Renal cortical epithelial cell (primary cell): ENCODE measurements at places on chromosomes 6 and 20.

DNA sequence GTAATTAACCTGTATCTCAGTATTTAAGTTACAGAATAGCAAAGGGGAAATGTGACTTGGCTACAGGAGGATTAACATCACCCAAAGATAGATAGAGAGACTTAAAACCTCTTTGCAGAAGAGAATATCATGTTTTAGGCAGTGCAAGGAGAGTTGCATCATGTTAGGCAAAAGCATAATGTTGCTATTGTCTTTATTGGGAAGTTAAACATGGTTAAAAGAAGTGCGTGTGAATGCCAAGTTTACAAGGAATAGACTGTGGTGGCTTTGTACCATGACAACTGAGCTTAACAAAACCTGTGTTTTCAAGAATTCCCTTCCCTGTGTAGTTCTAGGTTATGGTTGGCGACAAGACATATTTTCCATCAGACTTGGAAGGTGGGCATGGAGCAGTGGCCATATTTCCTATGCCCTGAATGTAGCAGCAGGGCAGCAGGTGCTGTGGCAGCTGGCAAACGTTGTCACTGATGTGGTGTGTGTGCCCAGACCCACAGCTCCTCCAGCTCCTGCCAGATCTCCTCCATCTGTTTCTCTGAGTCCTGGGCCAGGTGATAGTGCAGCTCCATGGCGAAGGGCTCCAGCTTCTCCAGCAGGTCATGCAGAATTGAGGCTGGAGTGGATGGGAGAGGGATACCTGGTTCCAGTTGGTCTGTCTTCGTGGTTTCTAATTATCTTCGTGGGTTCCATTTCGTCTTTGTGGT lies 163.3 kb downstream of the QRSL1 start:
- DNase-seq, result no peak

DNA sequence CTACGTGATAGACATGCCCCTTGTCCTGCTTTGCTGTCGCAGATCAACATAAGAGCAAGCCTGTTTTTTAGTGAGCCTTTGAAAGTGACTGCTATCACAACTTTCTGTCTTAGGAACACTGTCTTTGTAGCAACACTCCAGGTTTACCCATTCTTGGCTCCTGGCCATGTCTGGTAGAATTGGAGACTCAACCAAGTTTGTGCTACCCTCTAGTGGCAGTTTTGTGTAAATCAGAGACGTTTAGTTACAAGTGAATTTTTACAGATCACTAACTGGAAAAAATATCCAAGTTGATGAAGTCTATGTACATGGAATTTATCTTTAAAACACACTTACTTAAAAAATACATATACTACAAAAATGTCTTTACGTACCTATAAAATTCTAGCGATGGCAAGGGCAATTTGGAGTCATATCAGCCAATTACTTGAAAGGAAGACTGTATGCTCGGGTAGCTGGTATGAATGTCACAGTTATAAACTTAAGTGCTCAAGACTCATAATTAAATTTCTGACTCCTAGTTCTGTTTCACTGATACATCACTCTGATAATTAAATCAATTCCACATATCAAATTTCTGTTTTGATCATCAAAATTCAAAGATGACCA lies 101.4 kb downstream of the ADGB start:
- peak; percentile 85 for DNase-seq

DNA sequence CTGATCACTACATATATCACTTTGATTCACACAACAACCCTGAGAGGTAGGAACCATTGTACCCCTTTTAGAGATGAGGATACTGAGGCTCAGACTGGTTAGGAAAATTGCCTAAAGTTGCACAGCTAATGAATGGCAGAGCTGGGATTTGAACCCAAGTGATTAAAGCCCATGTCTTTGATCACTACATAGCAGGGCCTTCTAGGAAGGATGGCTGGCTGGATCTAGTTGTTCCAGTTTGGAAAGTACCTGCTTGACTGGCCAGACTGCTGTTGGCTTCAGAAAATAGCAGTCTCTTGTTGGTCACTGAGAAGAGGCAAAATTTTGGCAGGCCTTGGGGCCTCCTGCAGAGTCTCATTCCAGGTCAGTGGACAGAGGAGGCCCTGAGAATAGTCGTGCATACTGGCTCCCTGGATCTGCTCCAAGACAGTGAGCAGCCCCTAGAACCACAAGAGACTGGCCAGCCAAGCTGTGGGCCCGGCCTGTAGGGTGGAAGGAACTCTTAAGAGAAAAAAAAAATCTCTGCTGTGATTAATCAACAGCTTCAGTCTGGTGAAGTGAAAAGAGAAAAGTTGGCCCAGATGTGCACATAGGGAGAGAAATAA lies 17.5 kb downstream of the PPARD start:
- peak; percentile 97 for DNase-seq

DNA sequence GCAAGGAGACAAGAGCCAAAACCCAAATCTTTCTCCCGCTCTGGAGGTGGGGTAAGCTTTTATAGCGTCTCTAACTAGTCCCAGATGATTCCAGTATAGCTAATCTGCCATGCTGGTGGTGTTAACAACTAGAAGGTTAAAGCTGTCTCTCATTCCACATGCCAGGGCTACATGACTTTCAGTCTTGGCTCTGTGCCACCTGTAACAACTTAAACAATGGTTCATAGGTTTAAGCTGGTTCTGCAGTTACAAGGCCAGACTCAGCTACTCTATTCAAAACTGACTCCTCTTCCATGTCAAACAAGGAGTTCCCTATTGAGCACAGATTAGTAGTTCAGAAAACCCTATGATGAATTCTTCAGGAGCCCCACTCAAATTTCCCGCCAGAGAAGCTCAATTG lies 128.9 kb downstream of the ELOVL4 start:
- peak; percentile 13 for DNase-seq

GRCh38 chr6:3414327-3415081 lies 42.3 kb downstream of the SLC22A23 start:
- DNase-seq, result peak; percentile 41

DNA sequence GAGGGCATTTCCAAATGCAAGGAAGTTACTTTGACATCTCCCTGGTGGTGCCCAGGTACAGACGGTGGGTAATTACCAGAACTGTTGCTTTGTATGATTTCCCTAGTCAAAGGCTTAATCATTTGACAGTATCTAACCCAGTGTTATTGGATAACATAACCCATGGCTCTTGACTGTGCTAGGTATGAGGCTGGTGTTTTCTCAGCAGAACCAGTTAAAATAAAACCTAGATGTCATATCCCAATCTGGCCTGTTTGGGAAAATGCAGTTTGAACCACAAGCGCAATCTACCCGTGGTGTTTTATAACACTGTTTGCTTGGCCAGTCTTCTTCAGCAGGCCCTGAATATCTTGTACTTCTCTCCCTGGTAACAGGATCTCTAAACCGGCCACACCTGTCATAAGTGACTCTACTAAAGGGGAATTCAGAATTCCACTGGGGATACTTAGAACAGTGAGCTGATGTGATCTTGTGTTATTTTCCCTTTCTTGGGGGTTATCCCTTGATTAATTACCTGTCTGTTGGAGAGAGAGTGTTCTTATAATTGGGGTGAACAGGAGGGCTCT lies 32.8 kb downstream of the PPP1R14C start:
- peak; percentile 90 for DNase-seq

DNA sequence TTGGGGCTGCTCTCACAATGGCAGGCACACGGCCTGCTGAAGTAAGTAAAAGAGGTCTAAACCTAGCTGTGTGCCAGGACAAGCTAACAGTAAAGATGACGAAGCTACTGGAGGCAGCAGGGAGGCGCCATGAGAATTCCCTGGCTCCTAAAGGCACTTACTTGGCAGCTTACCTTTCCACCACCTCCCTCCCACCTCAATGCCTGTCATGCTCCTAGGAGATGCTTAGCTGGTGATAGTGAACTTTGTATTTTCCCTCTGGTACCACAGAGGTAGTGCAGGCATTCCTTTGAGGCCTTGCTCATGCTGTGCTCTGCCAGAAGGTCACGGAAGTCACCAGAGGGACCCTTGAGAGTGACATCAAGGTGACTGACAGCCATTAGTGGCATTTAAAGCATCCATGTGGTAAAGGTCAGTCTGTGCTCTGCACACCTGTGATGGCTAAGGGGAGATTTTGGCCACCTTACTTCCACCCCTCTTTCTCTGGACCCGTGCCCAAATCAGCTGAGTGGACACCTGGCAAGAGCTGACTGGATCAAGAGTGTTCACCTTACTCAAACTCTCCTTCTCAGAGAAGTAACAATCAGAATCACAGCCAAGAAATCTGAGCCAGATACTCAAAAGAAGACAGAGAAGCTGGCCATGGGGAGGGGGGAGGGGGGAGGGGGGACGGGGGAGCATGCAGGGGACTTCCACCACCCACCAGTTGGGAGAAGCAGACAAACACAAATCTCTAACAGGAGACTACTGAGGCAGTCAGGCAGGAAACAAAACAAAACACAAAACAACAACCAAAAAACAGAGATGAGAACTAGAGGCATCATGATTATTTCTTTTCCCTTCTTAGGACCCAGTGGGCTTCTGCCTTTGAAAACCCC lies 2.9 kb downstream of the FKBP1A start:
- DNase-seq, result no peak

DNA sequence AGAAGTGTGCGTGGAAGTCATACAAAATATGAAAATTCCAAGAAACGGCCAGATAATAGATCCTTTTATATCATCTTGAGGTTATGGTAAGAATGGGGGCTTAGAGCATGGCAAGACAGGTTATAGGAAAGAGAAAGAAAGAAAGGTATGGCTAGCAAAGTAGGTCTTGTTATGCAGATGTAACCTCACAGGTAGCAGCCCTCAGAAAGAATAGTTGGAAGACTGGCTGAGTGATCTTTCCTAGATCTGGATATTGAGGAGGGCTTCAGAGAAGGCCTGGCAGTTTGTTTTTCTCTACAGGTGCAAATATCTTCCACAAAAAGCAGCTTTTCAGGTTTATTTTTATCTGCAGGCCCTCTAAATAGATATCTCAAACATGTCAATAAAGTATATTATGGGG lies 679.5 kb downstream of the KHDRBS2 start:
- no peak for DNase-seq

- DNase-seq, result no peak
Measured at GRCh38 chr20:12416281-12416680, 498.6 kb downstream of the BTBD3 start.

- DNase-seq, result peak; percentile 73
Measured at GRCh38 chr6:41463062-41463930, 82.9 kb upstream of the FOXP4 start.

- no peak for DNase-seq
Measured at GRCh38 chr6:93278241-93278640, 141.1 kb downstream of the EPHA7 start.

DNA sequence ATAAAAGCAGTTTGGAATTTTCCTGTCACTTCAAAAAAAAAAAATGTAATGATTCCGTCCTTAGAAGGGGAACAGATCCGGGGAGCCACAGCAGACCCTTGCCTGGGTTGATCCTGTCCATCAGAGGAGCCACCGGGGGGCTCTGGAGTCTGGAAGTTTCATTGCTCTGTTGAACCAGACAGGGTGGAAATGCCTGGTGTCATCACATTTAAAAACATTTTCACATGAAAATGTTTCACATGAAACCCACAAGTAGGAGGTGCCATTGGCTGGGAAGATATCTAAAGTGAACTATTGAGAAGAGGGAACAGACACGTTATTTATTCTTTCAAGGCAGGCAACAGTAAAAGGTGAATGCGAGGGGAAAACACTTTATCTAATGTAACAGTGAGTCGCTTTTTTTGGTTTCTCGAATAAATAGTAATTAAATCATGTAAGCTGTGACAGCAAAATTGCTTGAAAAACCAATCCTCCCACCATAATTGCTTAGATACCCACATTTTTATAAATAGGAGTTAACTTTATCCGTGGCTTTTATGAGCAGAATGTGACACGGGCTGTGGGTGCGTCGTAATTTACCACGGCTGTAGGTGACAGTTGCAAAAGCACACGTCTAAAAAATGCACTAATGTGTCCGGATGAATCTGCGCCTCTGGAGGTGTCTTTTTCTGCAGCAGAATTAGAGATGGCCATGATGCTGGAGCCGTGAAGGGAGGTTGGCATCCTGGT lies 323.4 kb downstream of the TAF4 start:
- DNase-seq, result no peak

- DNase-seq, result no peak
Measured at GRCh38 chr6:62652692-62653328, 366.8 kb upstream of the KHDRBS2 start.

GRCh38 chr20:43938932-43939761 lies 24.5 kb downstream of the TOX2 start:
- DNase-seq, result peak; percentile 100

DNA sequence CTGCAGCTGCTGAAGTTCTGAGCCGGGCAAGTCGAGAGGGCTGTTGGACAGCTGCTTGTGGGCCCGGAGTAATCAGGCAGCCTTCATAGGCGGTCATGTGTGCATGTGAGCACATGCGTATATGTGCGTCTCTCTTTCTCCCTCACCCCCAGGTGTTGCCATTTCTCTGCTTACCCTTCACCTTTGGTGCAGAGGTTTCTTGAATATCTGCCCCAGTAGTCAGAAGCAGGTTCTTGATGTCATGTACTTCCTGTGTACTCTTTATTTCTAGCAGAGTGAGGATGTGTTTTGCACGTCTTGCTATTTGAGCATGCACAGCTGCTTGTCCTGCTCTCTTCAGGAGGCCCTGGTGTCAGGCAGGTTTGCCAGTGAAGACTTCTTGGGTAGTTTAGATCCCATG lies 21.2 kb upstream of the MAPK13 start:
- no peak for DNase-seq

DNA sequence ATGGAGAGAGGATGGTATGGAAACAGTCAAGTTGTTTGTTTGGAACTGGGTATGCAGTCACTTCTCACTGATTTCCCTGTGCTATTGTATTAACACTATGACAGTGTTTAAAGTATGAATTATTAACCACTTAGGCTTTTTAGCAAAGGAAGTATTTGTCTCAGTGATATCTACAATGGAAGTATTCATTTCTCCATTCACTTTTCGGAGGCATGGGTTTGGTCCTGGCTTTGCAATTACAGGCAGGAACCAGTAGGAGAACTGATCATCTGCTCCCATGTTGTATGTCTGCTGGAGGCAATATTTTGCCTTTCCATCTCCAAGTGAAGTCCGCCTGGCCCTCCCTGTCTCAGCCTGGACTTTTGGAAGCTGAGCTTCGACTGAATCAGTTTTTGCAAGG lies 30.6 kb upstream of the EXOC2 start:
- no peak for DNase-seq

- no peak for DNase-seq
Measured at GRCh38 chr6:17491416-17492142, 98.2 kb downstream of the CAP2 start.

GRCh38 chr20:52150440-52151258 lies 40.9 kb downstream of the ZFP64 start:
- DNase-seq, result peak; percentile 65

- peak; percentile 33 for DNase-seq
Measured at GRCh38 chr20:49846206-49846807, 33.7 kb downstream of the SLC9A8 start.

DNA sequence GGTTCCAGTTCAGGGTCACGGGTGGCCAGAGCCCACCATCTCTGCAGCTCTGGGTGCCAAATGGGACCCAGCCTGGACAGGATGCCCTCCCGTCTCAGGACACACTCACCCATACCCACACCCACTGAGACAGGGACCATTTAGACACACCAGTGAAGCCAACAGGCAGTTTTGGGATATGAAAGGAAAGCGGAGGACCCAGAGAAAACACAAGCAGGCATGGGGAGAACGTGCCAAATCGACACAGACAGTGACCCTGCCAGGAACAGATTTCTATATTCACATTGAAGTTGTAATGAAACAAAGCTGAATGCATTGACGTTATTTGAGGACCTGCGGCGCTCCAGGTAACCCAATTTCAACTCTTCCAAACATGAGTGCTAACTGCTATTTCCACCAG lies 164.5 kb downstream of the DOK5 start:
- DNase-seq, result no peak
